ENCODE measurements at places on chromosomes 5 and 9.
A peak's percentile ranks its signal among the peaks of the same experiment; 100 is the strongest.

DNA sequence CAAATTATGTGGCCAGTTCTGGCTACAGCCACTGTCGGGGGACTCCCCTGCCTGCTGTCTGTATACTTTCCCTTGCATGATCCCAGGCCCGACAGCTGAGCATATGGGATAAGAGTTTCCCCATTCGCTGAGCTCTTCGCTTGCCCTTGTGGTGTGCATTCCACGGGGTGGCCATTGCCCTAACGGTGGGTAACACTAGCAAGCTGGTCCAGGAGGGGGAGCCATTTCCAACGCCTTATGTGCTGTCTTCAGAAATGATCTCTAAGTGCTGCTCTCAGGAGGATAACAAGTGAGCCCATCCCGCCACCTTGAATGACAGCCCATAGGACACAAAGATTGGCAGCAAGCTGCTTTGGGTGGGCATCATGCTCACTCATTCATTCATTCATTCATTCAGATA is 190.9 kb downstream of the FSTL4 start:
- DNase-seq, result peak; percentile 65

DNA sequence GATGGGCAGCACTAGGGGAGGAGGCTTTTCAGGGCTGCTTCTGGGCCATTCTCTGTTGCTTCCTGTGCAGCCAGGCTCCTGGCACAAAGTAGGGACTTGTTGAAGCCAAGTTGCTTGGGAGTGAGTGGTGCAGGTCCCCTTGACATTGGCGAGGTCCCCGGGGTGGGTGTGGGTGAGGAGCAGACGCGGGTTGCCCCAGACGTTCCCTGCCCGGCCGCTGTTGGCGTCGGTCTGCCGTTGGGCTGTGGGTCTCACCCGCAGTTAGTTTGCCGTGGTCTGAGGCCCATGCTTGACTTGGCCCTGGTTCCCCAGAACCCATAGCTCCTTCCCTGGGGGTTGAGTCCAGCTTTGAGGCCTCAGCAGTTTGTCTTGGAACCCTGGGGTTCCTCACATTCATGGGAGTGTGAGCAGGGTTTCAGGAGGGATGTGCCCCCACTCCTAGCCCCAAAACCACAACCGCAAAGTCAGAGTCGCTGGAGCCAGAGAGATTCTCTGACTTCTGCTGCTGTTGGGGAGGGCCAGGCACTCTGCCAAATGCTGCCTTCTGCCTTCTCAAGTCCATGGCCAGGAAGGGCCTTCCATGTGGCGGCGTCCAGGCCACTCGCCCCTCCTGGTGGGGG is 77.5 kb downstream of the RXRA start:
- peak; percentile 96 for DNase-seq

DNA sequence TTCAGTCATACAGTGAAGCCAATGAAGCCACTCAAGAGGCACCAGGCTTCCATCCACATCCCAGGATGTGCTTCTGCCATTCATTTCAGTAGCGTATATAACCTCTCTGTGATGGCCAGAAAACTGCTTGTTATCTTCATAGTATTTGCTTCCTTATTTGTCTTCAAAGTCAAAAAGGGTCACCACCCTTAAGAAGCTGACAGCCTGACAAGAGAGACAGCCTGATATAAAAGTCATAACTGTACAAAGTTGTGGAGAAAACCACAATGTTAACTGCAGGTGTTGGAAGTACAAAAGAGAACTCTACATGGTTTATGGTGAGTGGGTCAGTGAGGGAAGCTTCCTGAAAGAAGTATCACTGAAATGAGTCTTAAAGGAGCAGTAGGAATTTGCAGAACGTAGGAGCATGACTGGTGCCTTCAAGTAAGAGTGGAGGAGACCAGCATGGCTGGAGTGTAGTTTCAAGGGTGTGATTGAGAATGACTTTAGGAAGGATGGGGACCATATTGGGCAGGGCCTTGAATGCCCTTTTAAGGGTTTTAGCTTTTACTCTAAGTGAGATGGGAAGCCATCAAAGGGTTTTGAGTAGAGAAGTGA is 33.7 kb downstream of the NIM1K start:
- DNase-seq, result no peak

DNA sequence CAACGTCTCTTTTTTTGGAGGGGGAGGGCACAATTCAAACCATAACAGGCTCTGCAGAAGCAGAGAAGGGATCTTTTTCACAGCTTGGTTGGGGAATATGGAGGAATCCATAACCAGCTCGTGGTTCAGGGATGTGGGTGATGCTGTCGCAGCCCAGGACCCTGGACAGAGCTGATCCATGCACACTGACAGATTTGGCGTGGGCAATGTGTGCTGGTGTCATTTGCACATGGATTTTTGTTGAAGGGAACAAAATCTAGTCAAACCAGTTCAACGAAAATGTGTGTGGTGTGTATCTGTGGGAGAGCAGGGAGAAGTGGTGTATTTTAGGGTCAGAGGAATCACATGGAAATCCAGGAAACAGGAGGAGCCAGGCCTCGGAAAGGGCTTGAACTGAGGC is 4.2 kb downstream of the DOCK2 start:
- no peak for DNase-seq

DNA sequence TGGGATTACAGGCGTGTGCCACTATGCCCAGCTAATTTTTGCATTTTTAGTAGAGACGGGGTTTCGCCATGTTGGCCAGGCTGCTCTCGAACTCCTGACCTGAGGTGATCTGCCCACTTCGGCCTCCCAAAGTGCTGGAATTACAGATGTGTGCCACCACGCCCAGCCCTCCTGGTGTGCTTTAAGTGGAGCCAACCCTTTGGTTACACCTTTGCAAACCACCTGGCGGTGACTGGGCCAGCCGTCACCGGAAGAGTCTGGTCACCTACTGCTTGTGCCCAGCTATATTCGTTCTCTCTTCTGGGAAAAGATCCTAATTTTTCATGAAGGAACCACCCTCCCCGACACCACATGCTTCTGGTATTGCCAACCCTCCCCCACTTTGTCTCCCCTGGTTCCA is 35.9 kb downstream of the COL23A1 start:
- DNase-seq, result no peak

- no peak for DNase-seq
Measured at GRCh38 chr5:157212307-157212706, 31.7 kb downstream of the ITK start.

DNA sequence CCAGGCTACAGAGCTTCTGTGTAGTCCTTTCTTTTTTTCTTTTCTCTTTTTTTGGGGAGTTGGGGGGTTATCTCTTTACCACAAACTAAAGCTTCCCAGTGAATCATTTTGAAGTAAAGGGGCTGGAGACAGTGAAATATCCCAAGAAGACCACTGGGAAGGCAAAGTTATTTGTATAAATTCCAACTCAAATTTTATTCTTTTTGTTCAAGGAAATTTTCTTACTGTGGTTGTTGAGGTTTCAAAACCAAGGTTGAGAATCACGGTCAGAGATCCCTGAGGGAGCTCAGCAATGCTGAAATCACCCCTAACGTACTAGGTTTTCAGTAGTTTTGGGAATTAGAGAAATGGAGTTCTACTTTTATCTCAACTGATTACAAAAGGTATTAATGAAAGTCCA is 175.7 kb downstream of the ARHGEF28 start:
- no peak for DNase-seq

DNA sequence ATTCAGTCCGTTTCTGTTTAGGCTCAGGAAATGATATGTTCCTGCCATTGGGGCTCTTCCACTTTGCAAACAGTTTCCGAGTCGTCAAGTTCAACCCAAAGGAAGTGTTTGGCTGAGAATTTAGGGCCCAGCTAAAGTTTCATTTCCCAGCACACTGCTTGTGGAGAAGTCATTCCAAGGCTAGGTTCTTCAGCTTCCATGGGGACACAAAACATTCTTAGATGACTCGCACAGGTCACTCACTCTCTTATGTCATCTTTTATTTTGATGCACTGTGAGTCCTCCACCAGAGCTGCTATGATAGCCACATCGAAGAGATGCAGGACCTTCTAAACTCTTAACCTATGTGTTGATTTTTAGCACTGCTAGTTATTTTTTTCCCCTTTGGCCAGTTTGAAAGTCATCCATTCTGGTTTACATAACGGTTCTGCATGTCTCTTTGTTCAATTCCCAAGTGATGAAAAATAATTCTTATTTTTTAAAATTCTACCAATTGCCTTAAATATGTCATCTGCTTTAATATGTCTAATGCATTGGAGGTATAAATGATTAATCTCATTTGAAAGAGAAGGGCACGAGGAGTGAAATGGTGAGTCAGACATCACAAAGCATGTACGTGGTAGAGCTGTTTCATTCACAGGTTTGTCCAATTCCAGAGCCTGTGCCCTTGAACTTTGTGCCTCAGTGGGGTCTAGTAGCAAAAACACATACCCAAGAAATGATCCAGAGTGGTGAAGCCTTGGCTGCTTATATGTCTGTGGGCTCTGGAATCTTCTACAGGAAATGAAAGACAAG is 84.3 kb downstream of the ZNF462 start:
- DNase-seq, result no peak

DNA sequence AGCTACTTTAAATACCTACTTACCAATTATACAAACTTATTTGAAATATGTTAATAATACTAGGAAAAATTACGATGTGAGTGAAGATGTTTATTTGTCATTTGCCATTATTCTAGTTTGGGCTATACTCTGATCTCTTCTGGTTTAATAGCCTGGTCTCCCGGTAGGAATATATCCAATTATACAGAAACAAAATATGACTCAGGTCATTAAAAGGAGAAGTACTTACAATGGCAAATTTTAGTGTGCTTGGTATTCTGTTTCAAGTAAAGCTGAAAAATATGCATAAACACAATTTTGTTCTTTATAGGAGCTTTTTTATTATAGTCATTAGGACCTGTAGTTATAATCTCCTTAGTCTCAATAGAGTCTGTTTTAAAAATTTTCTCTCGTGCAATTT is 176.8 kb downstream of the SLCO4C1 start:
- no peak for DNase-seq

- no peak for DNase-seq
Measured at GRCh38 chr9:112719696-112720095, 1.8 kb upstream of the INIP start.

- DNase-seq, result no peak
Measured at GRCh38 chr9:82164159-82164558, 175.6 kb downstream of the SPATA31D1 start.

Data from RPMI8226 (cell line).